ENCODE measurements at places on chromosomes 12 and 14. TPM values are rescaled to one million over a fixed set of nuclear protein-coding genes. Genes with fewer than 3 reads are reported as not detected.

DNA sequence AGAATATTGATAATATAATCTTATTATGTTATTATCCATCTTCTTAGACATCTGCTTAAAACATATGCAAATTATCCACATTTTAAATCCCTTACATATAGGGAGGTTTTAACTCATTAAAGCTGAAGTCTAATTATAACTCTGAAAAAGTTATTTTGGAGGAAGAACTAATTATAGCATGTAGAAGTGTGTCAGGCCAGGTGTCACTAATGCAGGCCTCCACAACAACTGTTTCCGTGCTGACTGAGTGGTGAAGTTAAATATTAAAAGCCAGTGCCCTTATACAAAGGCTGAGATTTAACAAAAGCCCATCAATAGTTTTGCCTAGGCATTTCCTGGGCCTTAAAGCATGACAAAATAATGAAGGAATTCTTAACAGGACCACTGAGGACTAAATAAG is 157.4 kb downstream of the LRRK2 start:
- no peak overlapping the region for H3K27ac ChIP-seq
- no peak for DNase-seq
- no peak overlapping the region for H3K4me3 ChIP-seq

DNA sequence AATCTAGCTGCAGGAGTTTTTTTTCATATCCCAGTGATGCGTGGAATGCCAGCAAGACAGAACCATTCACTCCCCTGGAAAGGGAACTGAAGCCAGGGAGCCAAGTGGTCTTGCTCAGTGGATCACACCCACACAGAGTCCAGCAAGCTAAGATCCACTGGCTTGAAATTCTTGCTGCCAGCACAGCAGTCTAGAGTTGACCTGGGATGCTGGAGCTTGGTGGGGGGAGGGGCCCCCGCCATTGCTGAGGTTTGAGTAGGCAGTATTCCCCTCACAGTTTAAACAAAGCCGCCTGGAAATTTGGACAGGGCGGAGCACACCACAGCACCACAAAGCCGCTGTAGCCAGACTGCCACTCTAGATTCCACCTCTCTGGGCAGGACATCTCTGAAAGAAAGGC is 86.9 kb upstream of the STXBP6 start:
- H3K27me3 ChIP-seq = no peaks in the 10 kb centered on the region
- no peaks in the 10 kb centered on the region for H3K36me3 ChIP-seq
- H3K4me1 ChIP-seq = peaks cover 4% of the 10 kb centered on the region

GRCh38 chr12:124753228-124753591 is 110.5 kb downstream of the SCARB1 start:
- peaks cover 26% of the 10 kb centered on the region for H3K4me1 ChIP-seq
- DNase-seq = no peak
- H3K27ac ChIP-seq = no peak overlapping the region

DNA sequence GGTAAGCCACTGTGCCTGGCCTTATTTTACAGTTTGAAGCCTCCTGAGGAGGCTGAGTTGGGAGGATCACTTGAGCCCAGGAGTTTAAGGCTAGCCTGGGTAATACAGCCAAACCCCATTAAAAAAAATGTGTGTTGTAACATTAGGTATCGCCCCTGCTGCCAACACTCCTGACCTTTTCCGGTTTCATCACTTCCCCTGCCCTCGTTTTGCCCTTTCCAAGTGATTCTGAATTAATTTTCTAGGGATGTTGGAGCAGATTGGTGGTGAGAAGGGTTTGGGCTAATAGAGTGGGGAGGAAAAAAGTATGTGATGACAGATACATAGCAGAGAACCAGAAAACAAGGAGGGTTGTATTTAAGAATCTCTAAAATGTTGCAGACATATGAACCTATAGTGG is 25.6 kb upstream of the C12orf71 start:
- DNase-seq = no peak
- H3K4me3 ChIP-seq = no peak overlapping the region
- no peak overlapping the region for H3K27ac ChIP-seq
- H3K27me3 ChIP-seq = no peaks in the 10 kb centered on the region
- H3K4me1 ChIP-seq = peaks cover 14% of the 10 kb centered on the region
- no peaks in the 10 kb centered on the region for H3K36me3 ChIP-seq

- no peak overlapping the region for H3K4me3 ChIP-seq
- no peaks in the 10 kb centered on the region for H3K27me3 ChIP-seq
Observed at GRCh38 chr12:93403988-93404803, 26.5 kb downstream of the NUDT4 start.

GRCh38 chr12:121159467-121160307 is 27.0 kb downstream of the P2RX7 start:
- no peaks in the 10 kb centered on the region for H3K36me3 ChIP-seq
- H3K4me1 ChIP-seq = no peaks in the 10 kb centered on the region
- no peak overlapping the region for H3K27ac ChIP-seq
- no peak overlapping the region for H3K4me3 ChIP-seq

BDKRB1 gene
- not detected for total RNA-seq

GYS2 gene
- not detected for total RNA-seq

- no peaks in the 10 kb centered on the region for H3K36me3 ChIP-seq
- H3K27ac ChIP-seq = no peak overlapping the region
- H3K4me1 ChIP-seq = peaks cover 14% of the 10 kb centered on the region
- no peaks in the 10 kb centered on the region for H3K27me3 ChIP-seq
- no peak for DNase-seq
- peak overlapping the region; percentile 57 for H3K4me3 ChIP-seq
Observed at GRCh38 chr14:90828642-90829487, 12.6 kb upstream of the TTC7B start.

DNA sequence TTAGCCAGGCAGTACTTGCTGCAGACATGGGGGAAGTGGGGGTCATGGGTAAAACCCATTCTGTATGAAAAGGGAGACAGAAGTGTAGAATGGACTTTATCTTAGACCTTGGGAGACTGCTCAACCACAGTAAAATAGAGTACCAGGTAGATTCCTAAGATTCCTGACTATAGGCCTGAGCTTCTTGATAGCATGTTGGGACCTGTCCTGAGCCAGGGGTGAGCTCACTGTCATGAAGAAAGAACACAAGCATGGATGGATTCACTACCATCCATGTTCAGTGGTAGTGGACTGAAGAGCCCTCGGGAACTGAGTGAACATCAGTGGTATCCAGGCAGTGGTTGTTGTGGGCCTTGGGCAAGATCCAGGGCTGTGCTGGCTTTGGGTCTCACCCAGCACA is 1003.8 kb downstream of the TMTC2 start:
- H3K27ac ChIP-seq = no peak overlapping the region
- no peak overlapping the region for H3K4me3 ChIP-seq

DNA sequence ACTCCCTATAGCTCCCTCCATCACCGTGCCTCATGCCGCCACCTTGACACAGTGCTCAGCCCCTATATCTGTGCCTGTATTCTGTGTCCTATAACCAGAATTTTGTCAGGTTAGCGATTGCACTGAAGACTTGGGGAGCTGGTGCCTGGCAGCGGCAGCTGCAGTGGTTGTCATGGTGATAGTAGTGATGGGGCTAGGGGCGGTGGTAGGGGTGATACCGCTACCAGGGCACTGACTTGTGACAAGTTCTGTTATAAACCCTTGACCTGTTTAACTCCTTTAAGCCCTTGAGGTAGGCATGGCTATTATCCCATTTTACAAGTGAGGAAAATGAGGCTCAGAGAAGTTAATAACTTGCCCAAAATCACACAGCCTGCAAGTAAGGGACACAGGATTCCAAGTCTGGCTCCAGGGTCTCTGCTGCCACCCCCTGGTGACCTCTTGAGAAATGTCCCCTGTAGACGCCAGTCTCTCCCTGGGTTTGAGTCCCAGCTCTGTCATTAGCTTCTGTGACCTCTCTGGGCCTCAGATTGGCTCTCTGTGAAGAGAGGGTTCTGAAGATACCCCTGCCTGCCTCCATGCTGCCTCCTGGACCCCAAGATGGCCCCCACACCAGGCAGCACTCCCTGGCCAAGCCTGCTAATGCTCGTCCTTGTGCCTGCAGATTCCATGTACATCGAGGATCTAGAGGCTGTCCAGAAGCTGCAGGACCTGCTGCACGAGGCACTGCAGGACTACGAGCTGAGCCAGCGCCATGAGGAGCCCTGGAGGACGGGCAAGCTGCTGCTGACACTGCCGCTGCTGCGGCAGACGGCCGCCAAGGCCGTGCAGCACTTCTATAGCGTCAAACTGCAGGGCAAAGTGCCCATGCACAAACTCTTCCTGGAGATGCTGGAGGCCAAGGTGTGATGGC is 121.9 kb downstream of the ESRRB start:
- H3K4me1 ChIP-seq = no peaks in the 10 kb centered on the region
- no peaks in the 10 kb centered on the region for H3K36me3 ChIP-seq
- no peak overlapping the region for H3K27ac ChIP-seq
- no peak for DNase-seq

KLHL33 gene
- not detected for total RNA-seq

DNA sequence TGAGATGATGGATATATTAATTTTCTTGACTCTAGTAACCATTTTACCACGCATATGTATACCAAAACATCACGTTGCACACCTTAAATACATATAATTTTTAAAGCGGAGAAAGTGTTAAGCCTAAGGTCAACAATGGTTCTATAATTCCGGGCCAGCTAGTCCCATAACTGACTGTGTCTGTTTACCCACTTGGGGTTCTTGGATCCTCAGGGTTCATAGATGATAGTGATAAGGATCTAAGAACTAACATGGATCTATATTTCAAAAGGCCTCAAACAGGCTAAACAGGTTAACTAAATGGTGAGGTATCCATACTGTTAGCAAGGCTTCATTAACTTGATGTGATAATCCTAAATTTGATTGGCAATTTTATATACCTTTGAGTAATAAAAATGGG is 9.8 kb downstream of the SLC38A1 start:
- H3K4me1 ChIP-seq = peaks cover 56% of the 10 kb centered on the region
- H3K4me3 ChIP-seq = no peak overlapping the region
- peaks cover 9% of the 10 kb centered on the region for H3K36me3 ChIP-seq
- no peak overlapping the region for H3K27ac ChIP-seq

DNA sequence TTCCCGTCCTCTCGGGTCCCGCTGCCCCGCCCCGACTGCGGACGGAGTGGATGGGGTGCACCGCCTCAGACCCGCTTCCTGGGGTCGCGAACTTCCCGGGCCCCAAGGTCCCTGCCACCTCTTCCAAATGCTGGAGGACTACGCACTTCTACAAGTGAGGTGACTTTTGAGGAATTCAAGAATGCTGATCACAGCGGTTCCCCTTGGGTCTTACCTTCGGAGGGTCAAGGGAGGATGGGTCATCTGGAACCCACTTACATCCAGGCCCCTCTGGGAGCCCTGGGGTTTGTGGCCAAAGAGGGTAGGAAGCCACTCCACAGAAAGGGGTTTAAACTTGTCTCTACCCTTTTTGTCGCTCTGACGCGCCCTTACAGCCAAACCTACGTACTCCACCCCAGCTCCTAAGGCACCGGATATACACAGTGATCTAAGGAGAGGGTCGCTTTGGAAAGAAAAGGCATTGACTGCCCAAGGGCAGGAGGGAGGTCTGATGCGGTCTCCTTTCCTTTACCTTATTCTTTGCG is 532 bp upstream of the PRKD1 start:
- no peak overlapping the region for H3K27ac ChIP-seq
- H3K27me3 ChIP-seq = peaks cover 30% of the 10 kb centered on the region
- peaks cover 10% of the 10 kb centered on the region for H3K4me1 ChIP-seq
- H3K36me3 ChIP-seq = no peaks in the 10 kb centered on the region
- DNase-seq = no peak

- no peak overlapping the region for H3K4me3 ChIP-seq
- no peak for DNase-seq
- H3K4me1 ChIP-seq = peaks cover 18% of the 10 kb centered on the region
- no peak overlapping the region for H3K27ac ChIP-seq
- H3K36me3 ChIP-seq = no peaks in the 10 kb centered on the region
- H3K27me3 ChIP-seq = peaks cover 14% of the 10 kb centered on the region
Observed at GRCh38 chr12:25054076-25054782, 105.3 kb upstream of the BCAT1 start.

All from HepG2 (cell line).